Progenitor cell of endocrine pancreas (in vitro differentiated cells): ENCODE measurements at places on chromosomes 16 and 17. TPM values are rescaled to one million over a fixed set of nuclear protein-coding genes. Genes with fewer than 3 reads are reported as not detected.

DNA sequence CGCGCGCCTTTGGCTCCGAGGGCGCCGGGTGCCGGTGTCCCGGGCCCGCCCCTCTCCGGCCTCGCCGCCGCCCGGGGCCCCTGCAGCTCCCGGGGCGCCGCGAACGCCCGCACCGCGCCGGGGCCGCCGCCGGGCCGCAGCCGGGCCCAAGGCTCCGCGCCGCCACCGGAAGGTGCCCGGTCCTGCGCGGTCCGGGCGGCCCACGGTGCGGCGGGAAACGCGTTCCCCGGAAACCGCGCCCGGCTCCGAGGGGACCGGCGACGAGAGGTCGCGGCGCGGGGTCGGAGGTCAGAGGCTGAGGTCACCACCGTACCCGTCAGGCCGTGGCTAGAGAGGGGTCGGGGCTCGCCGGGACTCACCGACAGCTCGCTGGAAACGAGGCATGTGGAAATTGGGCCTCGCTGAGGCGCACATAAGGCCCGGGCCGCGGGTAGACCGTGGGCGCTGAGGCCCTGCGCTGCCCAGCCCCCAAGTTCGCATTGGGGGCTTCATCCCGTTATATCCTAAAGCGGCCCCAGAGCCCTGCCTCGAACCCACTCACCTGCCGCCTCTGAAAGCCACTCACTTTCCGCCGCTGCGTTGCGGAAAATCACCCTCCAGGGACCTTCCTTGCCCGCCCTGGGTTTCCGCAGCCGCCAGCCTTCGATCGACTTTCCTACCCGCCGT is at the start of gene DUS1L:
Gene DUS1L, minus strand, starts transcription at position 167 of the 666 bp plus-strand sequence. CDS start 745 bp downstream, outside the sequence.
- DNase-seq, result peak; percentile 40
- H3K4me1 ChIP-seq, result peaks cover 1% of the 10 kb centered on the region
- peak within 1 kb of the TSS; percentile 76 for H3K4me3 ChIP-seq
- H3K27me3 ChIP-seq, result peaks cover 4% of the 10 kb centered on the region
- no peaks in the 10 kb centered on the region for H3K36me3 ChIP-seq
- H3K27ac ChIP-seq, result peak within 1 kb of the TSS; percentile 92

GRCh38 chr17:34706029-34706428 is 126.6 kb downstream of the TMEM132E start:
- H3K4me3 ChIP-seq, result no peak overlapping the region
- peak; percentile 46 for DNase-seq
- peaks cover 24% of the 10 kb centered on the region for H3K27me3 ChIP-seq
- no peaks in the 10 kb centered on the region for H3K36me3 ChIP-seq

GRCh38 chr16:28621481-28622155 is 11.8 kb upstream of the SULT1A1 start:
- H3K4me3 ChIP-seq, result no peak overlapping the region
- H3K27ac ChIP-seq, result peak overlapping the region; percentile 88
- no peak for DNase-seq
- no peaks in the 10 kb centered on the region for H3K36me3 ChIP-seq

- DNase-seq, result no peak
- no peaks in the 10 kb centered on the region for H3K36me3 ChIP-seq
- H3K4me3 ChIP-seq, result no peak overlapping the region
- no peak overlapping the region for H3K27ac ChIP-seq
These were observed 249.5 kb upstream of the RBFOX1 start for GRCh38 chr16:7083096-7083495.

GRCh38 chr17:35668802-35669201 is 62.6 kb upstream of the RASL10B start:
- H3K4me1 ChIP-seq, result peaks cover 2% of the 10 kb centered on the region
- no peak overlapping the region for H3K4me3 ChIP-seq
- no peaks in the 10 kb centered on the region for H3K27me3 ChIP-seq
- DNase-seq, result no peak
- peaks cover 9% of the 10 kb centered on the region for H3K36me3 ChIP-seq

DNA sequence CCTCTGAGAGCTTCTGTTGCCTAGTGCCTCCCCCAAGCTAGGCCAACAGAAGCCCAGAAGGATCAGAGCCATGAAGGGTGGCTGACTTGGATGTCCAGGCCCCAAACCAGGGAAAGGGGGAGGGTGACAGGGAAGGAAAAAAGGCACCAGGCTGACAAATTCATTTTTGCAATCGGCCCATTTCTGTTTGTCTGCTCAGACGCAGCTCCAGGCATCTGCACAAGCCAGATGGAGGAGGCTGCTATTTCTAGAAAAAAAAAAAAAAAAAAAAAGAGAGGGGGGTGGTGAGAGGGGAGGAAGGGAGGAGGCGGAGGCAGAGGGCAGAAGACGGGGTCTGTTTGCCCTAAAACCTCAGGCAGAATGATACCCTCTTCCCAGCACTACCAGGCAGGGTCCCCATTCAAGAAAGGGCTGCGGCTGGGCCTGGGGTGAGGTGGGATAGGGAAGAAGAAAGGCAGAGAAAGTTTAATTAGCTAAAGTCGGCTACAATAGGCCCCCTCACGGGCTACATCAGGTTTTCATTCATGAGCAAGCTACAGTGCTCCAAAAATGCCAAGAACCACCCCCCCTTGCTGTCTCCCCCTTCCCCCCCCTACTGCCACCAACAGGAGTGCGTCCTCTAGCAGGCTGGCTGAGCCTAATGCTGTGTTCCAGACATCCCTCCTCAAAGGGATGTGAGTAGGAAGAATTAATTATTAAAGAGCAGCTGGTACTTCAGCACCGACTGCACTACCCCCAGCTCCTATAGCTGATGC is 2.4 kb downstream of the HDAC5 start:
- H3K27me3 ChIP-seq, result no peaks in the 10 kb centered on the region
- no peak overlapping the region for H3K27ac ChIP-seq
- no peaks in the 10 kb centered on the region for H3K36me3 ChIP-seq
- DNase-seq, result no peak

- no peaks in the 10 kb centered on the region for H3K36me3 ChIP-seq
- H3K27ac ChIP-seq, result no peak overlapping the region
- H3K4me1 ChIP-seq, result no peaks in the 10 kb centered on the region
- no peak for DNase-seq
These were observed 62.9 kb upstream of the AMZ2 start for GRCh38 chr17:68184816-68185436.

GRCh38 chr17:6548578-6549330 is 7.6 kb downstream of the PITPNM3 start:
- H3K27me3 ChIP-seq, result peaks cover 32% of the 10 kb centered on the region
- peak overlapping the region; percentile 53 for H3K27ac ChIP-seq
- no peak overlapping the region for H3K4me3 ChIP-seq
- H3K36me3 ChIP-seq, result no peaks in the 10 kb centered on the region
- no peak for DNase-seq

- H3K27ac ChIP-seq, result no peak overlapping the region
- H3K4me1 ChIP-seq, result peaks cover 5% of the 10 kb centered on the region
- no peaks in the 10 kb centered on the region for H3K27me3 ChIP-seq
- no peak overlapping the region for H3K4me3 ChIP-seq
- H3K36me3 ChIP-seq, result no peaks in the 10 kb centered on the region
These were observed 107.5 kb downstream of the ABCA8 start for GRCh38 chr17:68847711-68848110.

DNA sequence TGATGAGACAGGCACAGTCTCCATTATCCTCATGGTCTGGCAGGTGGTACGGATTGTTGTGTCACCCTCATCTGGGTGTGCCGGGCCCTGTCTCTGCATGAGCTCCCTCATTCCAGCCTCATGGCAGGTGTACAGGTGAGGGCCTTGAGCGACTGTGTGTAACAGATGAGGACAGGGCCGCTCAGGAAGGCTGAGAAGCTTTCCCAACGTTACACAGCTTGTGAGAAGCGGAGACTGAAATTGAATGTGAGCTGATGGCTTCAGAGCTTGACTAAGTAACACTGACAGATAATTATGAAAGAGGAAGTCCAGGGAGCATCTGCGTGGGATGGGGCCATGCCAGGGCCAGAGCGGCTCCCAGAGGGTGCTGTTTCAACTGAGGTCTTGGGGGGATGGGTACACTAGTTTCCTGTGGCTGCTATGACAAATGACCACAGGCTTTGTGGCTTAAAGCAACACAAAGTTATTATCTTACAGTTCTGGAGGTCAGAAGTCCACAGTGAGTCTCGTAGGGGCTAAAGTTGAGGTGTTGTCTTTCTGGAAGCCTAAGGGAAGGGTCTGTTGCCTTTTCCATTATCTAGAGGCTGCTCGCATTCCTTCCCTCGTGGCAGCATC is 36.7 kb downstream of the CMIP start:
- H3K4me1 ChIP-seq, result peaks cover 28% of the 10 kb centered on the region
- H3K27ac ChIP-seq, result peak overlapping the region; percentile 56
- DNase-seq, result no peak

- H3K36me3 ChIP-seq, result no peaks in the 10 kb centered on the region
- H3K4me1 ChIP-seq, result peaks cover 31% of the 10 kb centered on the region
- DNase-seq, result no peak
- H3K27me3 ChIP-seq, result no peaks in the 10 kb centered on the region
These were observed 1.6 kb downstream of the AMFR start for GRCh38 chr16:56423584-56424403.

- H3K36me3 ChIP-seq, result no peaks in the 10 kb centered on the region
- H3K4me1 ChIP-seq, result peaks cover 11% of the 10 kb centered on the region
- H3K27ac ChIP-seq, result no peak overlapping the region
- DNase-seq, result no peak
These were observed 70.3 kb downstream of the CMC2 start for GRCh38 chr16:80936410-80936809.

DNA sequence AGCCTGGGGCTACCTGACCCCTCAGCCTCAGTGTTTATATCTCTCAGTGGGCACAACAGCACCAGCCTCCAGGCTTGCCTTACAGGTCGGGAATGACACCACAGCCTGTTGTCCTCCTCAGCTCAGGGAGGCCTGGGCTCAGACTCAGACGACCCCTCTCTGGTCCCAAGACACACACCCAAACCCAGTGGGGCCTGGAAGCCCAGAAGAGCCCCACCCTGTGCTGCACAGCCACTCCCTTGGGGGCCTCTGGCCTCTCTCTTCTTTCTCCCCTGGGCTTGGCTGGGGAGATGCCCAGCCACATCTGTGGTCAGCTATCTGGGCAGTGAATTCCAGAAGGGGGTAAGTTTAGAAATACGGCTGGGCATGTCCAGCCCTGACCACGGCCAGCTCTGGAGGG is 2.4 kb downstream of the NATD1 start:
- peaks cover 4% of the 10 kb centered on the region for H3K4me1 ChIP-seq
- H3K4me3 ChIP-seq, result peak overlapping the region; percentile 31
- no peak for DNase-seq
- H3K36me3 ChIP-seq, result no peaks in the 10 kb centered on the region

- no peak overlapping the region for H3K27ac ChIP-seq
- H3K4me3 ChIP-seq, result no peak overlapping the region
- no peaks in the 10 kb centered on the region for H3K27me3 ChIP-seq
- DNase-seq, result no peak
These were observed 19.3 kb downstream of the CASKIN2 start for GRCh38 chr17:75496005-75496404.

GRCh38 chr17:76585033-76585648 is 519 bp downstream of the ST6GALNAC2 start:
- H3K36me3 ChIP-seq, result no peaks in the 10 kb centered on the region
- DNase-seq, result no peak
- no peaks in the 10 kb centered on the region for H3K4me1 ChIP-seq
- peak overlapping the region; percentile 64 for H3K4me3 ChIP-seq
- H3K27me3 ChIP-seq, result peaks cover 58% of the 10 kb centered on the region

DNA sequence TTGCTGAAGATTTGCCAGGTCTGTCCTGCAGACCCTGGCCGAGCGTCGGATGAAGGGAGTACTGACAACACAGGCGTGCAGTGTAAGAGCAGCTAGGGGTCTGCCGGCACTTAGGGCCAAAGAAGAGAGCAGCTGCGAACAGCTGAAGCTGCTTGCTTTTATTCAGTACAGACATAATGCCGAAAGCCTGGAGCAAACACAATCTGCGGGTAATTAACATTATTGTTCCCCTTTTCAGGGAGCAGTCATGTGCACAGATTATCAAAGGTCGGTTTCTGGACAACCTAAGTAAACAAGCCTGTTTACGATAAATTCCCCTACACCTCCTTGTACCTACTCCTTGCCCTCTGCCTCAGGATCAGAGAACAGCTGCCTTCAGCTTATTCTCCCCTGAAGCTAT is 12.0 kb upstream of the KRT23 start:
- H3K27me3 ChIP-seq, result no peaks in the 10 kb centered on the region
- peaks cover 22% of the 10 kb centered on the region for H3K4me1 ChIP-seq
- no peaks in the 10 kb centered on the region for H3K36me3 ChIP-seq
- H3K4me3 ChIP-seq, result no peak overlapping the region
- H3K27ac ChIP-seq, result peak overlapping the region; percentile 77

DNA sequence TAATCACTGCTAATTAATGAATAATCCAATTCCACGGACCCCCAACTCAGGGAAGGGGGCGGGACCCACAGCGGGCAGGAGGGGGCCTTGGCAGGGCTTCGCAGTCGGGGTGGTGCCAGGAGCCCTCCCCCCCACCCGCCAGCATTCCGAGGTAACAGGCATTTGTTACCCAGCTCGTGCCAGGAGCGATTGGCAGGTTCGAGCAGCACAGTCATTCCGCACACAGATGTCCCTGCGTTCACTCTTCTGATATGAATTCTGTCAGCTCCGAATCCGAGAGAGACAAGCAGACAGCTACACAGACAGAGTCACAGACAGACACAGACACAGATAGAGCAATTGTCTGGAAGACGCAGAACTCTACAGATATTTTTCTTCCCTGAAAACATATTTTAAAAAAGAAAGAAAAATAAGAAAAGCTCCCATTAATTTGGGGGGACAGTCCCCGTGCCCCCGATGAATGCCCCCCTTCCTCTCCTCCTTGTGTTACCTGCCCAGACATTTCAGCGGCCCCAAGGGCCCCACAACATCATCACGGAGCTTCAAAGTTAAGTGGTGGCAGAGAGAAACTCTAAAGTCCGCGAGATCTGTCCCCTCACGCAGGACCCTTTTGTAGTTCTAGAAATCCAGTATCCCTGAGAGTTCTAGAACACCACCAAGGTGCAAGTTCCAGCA is 10.2 kb downstream of the NEUROD2 start:
- no peak overlapping the region for H3K4me3 ChIP-seq
- no peaks in the 10 kb centered on the region for H3K36me3 ChIP-seq
- H3K4me1 ChIP-seq, result no peaks in the 10 kb centered on the region
- peaks cover 92% of the 10 kb centered on the region for H3K27me3 ChIP-seq
- H3K27ac ChIP-seq, result no peak overlapping the region

DNA sequence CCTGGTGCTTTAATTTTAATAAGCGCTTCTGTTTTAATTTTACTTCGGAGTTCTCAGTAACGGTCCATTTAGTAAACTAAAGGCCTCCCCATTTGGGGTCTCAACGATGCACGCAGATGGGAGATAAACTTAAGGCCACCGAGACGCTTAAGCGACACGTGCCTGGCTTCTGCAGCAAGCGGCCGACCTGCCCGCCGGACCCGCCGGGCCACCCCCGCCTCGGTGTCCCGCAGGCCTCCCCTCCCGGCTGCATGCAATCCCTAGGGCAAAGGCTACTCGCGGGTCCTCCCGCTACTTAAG is 592 bp downstream of the GCSH start:
- H3K27ac ChIP-seq, result no peak overlapping the region
- H3K27me3 ChIP-seq, result no peaks in the 10 kb centered on the region

- DNase-seq, result no peak
- no peaks in the 10 kb centered on the region for H3K27me3 ChIP-seq
- H3K4me3 ChIP-seq, result no peak overlapping the region
- no peak overlapping the region for H3K27ac ChIP-seq
- H3K36me3 ChIP-seq, result peaks cover 7% of the 10 kb centered on the region
These were observed 15.1 kb downstream of the GSDMB start for GRCh38 chr17:39903158-39903884.

GRCh38 chr17:72184805-72185204 is 64.0 kb downstream of the SOX9 start:
- no peak overlapping the region for H3K4me3 ChIP-seq
- no peaks in the 10 kb centered on the region for H3K36me3 ChIP-seq
- DNase-seq, result no peak
- H3K4me1 ChIP-seq, result peaks cover under 1% of the 10 kb centered on the region

The EFNB3 gene
- 32.3 and 34.5 TPM in 2 replicates for total RNA-seq

The PEX12 gene
- 4.2 and 5.1 TPM in 2 replicates for total RNA-seq

The GNG13 gene
- not detected in 2 replicates for total RNA-seq

The ABCA3 gene
- 6.9 and 7.6 TPM in 2 replicates for total RNA-seq

The PYDC1 gene
- total RNA-seq, result not detected in 2 replicates

The MYH1 gene
- total RNA-seq, result not detected in 2 replicates

The DNAH2 gene
- 0.22 and 0.29 TPM in 2 replicates for total RNA-seq
